ENCODE measurements at places on chromosomes 7 and 10.
A peak's percentile ranks its signal among the peaks of the same experiment; 100 is the strongest.

DNA sequence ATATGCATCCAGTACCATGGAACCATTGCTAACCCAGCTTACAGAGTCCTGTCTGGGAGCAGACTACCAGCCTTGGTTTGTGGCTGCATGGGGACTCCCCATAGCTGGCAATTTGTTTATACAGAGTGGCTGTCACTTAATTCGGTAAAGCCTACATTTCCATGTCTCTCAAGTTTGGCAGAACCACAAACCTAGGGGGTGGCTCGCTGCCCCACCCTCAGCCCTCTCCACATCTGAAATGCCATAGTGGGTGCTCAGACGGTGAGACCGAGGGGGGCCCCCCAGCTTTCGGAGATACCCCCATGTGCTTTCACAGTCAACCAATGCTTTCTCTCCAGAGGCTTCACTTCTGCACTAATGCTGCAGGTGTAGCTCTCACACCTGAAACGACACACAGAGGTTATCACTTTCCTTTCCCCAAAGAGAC lies 75.5 kb upstream of the KAT6B start:
- peak; percentile 66 for DNase-seq

DNA sequence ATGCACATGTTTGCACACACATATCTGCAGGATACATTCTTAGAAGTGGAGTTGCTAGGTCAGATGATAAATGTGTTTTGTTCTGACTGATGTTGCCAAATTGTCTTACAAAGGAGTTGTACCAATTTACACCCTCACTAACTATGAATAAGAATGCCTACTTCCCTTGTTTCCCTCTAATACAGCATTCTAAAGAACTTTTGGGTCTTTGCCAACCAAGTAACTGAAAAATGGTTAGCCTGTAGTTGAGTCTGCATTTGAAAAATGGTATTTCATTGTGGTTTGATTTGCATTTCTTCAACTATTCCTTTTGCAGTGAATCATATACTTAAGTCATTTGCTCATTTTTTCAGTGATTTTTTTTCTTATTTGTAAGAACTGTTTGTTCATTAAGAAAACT lies 48.4 kb downstream of the TMEM26 start:
- no peak for DNase-seq

DNA sequence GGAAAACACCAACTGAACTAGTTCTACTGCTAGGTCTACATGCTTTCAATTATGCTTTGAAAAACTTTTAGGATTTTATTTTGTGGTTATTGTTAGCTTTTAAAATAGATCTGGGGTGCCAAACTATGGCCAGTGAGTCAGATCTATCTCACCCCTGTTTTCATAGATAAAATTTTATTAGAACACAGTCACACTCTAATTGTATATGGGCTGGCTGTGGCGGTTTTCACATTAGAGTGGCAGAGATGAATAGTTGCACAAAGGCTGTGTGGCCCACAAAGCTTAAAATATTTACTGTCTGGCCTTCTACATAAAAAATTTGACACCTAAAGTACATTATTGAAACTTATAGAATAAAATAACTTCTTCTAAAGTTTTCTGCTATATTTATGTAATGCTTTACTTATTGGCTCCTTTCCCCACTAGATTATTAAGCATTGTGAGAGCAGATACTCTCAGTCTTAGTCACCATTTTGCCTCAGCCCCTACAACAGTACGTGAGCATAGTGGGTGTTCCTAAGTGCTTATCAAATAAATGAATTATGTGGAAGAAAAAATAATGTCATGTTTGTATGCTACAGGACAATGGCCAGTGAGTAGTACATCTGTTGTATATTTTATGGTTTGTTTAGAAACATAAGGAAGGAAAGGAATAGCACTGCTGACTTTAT lies 5.4 kb upstream of the SUV39H2 start:
- DNase-seq, result no peak

- no peak for DNase-seq
Measured at GRCh38 chr7:107815254-107815882, 12.3 kb upstream of the SLC26A3 start.

GRCh38 chr7:16818732-16819131 lies 13.9 kb upstream of the AGR2 start:
- no peak for DNase-seq

DNA sequence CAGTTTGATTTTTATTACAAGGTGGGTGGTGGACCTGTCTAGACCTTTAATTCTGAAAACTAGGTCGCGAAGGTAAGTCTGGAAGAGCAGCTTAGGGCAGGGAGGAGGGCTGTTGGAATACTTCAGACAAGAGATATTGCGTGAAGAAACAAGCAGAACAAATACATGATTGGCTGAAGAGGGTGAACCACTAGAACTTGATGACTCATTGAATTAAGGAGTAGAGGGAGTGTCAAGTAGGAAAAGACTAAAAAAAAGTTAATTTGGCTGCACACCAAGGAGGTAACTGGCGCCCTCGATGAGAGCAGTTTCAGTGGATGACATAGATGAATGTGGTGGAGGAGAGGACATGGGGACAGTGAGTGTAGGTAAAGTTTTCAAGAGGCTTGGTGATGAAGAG lies 41.3 kb downstream of the WNT2 start:
- no peak for DNase-seq

GRCh38 chr7:128073671-128074310 lies 42.6 kb upstream of the LRRC4 start:
- DNase-seq, result no peak

DNA sequence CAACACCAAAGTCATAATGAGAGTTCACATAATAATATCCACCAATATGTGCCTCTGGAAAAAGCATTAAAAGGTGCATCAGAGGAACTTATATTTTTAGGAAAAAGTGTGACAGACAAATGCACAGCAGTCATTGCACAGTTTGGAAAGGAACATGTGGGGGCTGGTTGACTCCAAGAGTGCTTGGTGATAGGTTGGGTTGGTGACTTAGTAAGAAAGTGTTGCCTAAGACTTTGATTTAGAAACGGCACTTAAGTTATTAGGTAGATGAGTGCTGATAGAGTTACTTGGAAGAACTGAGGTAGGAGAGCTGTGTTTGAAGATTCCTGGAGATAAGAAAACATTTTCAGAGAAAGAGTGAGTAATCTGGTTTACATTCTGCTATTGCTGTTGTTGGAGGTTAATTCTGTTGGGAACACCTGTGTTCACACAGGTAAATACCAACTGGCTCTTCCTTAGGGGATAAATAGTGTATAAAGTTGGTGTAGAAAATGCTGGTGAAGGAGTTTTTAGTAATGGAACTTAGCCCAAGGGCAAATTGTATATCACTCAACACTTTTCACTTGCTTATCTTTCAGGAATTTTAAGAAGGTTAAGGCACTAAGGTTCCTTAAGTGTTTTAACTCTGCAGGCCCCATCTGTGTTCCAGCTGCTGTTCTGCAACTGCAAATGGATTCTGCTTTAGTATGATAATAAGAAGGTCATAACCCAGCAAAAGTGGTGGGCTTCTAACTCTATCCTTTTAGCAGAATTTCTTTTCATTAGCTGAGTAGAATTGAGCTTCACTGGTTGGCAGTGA lies 196.1 kb downstream of the NSUN6 start:
- DNase-seq, result no peak

DNA sequence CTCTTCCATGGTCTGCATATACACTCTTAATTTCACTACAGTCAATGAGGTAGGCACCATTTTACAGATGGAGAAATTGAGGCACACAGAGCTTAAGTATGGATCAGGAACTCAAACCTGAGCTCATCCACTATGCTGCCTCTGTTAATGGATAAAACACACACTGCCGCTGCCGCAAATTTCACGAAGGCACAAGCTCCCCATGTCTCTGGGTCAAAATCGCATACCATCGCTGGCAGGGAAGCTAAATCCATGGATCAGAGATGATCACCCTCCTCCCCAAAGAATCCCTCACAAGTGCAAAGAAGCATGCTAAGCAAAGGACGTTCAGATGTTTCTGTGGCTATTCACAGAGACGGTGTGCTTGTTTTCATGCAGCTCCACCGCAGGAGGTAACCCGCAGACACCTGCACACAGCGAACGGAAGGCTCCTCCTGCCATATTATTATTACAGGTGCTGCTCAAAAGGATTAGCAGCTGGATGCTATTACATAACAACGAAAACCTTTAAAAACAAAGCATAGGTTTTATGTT lies 109.3 kb downstream of the UBE2H start:
- DNase-seq, result no peak

DNA sequence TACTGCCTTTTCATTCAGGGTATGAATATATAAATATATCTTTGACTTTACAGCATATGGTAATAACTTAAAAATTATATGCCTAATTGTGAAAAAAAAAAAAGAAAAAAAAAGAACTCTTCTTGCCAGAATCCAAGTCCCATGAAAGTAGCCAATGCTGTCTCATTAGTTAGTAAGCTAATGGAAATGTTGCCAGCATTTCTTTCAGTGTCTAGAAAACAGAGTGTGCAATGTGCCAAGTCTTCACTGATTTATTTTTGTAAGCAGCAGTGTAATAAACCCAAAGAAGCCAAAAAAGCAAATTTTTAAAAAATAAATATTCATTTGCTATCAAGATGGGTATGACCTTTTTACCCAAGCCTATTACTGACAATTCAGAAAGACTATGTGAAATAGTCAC lies 31.1 kb upstream of the LRRN3 start:
- DNase-seq, result no peak
